ENCODE measurements at places on chromosomes 1 and 21.

DNA sequence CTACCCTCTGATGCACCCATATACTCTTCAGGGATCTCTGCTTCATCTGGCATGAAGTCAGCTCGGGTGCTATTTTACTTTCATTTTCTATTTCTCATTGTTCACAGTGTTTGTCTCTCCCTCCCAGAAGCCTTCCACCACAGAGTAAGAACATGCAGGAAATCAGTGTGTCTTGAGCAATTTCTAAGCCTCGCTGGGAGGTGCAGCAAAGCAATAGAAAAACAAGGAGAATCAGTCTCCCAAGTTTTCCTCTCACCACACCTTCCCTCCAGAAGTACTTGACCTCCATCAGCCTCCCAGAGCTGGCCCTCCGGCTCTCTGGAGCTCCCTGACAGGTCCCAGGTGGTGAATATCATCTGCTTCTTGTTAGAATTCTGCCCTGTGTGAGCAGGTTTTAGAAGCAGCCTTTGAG lies 594.7 kb upstream of the CAMK1G start:
- peak; percentile 13 for DNase-seq

DNA sequence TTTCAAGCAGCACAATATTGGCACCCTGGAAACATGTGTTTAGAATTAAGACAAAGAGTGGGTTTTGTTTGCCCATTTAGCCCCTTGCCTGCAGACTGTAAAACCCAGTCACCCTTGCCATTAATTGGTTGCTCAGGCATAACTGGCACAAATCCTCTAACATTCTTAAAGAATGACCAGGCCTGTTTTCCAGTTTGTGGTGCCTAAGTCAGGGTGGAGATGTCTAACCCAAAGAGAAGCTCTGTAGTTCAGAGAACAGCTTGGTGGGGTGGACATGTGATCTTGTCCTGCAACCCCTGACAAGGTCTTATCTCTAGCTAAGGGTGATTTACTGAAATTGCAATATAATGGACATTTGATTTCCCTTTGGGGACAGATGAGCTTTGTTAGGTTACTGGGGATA lies 8.8 kb upstream of the ANGPTL7 start:
- no peak for DNase-seq

DNA sequence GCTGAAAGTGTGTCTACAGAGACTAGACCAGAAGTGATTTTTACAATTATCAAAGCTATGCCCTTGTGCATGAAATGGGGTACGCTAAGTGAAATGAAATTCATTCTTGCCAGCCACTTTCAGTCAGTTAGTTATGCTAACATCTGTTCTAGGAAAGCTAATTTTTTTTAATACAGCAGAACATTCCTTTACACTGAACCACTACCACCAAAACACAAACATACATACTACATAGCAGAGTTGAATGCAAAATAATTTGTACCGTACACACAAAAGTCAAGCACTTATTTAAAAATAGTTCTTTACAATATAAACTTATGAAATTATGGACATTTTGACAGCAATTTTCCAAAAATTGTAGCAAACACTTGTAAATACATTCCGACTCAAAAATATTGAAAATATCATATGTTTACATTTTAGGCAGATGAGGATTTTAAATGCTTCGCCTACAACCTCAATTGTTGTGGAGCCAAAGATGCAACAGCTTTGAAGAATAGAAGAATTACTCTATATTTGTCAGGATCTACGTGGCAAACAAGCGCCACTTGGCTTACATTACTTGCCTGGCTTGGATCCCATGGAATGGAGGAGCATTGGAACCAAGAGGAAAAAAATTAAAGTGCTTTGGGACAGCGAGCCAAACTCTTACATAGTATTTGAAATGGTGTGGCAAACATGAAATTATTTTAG lies 30.6 kb downstream of the WLS start:
- DNase-seq: no peak

DNA sequence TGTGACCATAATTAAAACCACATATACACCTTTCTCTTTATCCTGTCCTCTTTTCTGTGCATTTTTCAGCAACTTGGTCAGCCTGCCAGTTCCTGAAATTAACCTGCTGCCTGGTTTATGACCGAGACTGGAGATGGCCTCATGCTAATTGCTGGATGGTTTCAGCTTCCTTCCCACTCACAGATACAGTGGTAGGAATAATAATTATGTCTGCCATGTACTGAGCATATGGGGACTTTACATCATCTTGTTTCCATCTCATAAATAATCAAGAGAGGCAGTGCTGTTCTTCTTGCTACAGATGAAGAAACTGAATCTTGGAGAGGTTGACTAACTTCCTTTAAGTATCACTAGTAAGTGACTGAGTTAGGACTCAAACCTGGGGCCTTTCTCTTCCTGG lies 148.2 kb downstream of the NOS1AP start:
- DNase-seq: no peak

DNA sequence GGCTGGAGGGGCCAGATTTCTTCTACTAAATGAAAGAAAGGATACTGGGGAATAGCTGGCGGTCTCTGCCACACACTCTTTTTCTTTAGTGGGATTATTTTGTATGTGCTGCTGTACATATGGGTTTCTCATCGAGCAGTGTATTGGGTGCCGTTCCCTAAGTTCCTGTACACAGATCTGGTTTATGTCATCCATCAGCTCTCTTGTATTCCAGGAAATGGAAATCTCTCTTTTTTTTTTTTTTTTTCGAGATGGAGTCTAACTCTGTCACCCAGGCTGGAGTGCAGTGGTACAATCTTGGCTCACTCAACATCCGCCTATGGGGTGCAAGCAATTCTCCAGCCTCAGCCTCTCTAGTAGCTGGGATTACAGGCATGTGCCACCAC lies 27.0 kb upstream of the NID1 start:
- no peak for DNase-seq

- DNase-seq: no peak
Observed at GRCh38 chr1:1426496-1427105, 5.5 kb upstream of the ANKRD65 start.

DNA sequence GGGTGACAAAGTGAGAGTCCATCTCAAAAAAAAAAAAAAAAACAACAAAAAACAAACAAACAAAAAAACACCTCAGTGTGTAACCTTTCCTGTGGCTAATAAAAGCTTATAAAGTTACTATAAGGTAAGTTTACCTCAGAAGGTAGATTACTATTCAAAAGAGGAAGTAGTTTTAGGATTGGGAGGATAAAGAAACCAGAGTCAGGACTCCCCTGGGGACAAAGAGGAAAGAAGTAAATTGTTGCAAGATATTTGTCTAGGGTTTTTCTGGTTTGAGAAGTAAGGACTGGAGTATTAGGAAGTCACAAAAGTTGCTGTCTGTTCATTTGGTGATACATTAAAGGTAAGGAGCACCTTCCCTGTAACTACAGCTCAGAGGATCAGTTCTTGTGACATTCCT lies 23.8 kb upstream of the CENPF start:
- DNase-seq: no peak

DNA sequence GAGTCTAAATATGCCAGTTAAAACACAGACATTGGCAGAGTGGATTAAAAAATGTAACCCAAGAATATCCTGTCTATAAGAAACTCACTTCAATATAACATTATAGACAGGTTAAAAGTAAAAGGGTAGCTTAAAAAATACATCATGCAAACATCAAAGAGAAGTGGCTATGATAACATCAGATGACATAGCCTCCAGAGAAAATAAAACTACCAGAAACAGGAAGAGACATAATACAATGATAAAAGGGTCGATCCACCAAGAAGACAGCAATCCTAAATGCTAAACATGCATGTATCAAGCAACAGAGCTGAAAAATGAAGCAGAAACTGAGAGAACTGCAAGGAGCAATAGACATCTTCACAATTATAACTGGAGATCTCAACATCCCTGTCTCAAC lies 190.2 kb upstream of the NR5A2 start:
- no peak for DNase-seq

DNA sequence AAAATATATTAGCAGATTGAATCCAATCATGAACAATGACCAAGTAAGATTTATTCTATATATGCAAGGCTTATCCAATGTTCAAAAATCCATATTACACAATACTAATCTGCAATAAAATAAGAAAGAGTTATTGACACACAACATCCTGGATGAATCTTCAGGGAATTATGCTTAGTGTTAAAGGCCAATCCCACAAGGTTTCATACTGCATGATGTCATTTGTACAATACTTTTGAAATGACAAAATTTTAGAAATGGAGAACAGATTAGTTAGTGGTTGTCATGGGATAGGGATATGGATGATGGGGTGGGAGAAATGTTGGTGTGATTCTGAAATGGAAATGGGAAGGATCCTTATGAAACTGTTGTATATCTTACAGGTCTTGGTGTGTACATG lies 425.7 kb downstream of the SIPA1L2 start:
- no peak for DNase-seq

GRCh38 chr1:165799387-165799786 lies 28.0 kb upstream of the UCK2 start:
- DNase-seq: no peak

DNA sequence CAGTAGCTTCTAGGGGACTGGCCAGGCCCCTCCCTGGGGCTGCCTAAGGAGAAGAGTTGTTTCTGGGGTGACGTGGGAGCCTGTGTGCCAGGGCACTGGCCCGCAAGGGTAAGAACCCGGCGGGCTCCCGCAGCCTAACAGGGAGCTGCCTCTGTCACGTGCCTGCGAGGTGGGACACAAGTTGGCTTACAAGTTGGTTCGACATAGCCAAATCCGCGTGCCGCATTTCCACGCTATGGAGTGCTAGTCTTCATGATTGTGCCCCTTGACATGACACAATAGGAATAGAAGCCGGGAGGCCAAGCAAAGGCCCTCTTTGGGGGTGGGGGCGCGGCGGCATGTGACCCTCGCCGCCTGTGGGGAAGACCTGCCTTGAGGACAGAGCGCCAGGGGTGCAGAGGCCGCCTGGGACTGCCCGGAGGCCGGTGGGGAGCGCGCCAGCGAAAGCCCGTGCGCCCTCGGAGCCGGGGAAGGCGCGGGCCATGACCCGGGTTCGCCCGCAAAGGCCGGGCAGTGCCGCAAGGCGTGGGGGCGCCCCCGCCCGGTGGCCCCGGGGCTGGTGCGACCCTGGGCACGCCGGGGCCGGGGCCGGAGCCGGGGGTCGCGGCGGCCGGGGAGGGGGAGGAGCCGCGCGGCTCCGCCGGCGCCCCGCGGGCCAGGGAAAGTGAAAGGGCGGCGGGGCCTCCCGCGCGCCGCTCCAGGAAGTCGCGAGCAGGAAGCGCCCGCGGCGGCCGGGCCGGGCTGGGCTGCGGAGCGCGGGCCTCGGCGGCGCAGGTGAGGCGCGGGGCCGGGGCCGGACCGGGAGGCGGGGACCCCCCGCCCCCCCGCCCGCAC lies at the start of gene SLC37A1:
Gene SLC37A1 (plus strand): TSS at position 702 of the 834 bp plus-strand sequence. CDS start 4,603 bp downstream, outside the sequence.
- no peak for DNase-seq

DNA sequence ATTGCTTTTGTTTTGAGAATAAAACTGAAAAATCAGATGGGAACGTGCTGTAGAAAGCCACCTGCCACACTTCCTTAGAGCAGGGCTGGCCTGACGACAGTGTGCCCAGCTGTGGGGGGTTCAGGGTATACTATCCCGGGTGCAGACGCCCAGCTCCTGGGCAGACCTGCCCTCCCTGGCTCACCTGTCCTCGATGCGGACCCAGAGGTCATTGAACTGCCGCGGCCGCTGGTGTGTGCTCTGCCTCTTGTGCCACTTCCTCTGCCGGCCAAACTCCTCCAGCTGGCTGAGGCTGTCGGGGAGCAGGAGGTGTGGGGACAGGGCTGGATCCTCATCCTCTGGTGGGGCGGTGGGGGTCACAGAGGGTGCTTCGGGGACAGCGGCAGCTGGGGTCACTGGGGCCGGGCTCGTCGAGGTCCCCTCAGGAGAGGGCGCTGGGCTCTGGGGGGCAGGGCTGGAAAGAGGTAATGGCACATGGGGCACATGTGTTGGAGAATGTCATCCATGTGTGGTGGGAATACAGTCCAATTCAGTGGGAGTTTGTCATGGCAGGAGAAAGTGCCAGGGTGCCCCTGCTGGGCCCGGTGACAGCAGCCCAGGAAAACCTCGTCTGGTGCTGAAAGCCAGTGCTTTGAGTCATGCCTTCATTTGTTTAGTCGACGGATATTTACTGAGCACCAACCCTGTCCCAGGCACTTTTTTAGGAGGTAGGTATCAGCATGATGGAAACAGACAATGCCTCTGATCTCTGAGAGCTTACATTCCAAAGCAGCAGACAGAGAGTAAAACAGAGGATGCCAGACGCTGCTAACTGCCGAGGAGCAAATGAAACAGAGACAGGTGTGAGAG lies 222.0 kb downstream of the TRABD2B start:
- DNase-seq: no peak

- peak; percentile 17 for DNase-seq
Observed at GRCh38 chr1:211133393-211133835, 534 bp downstream of the KCNH1 start.

DNA sequence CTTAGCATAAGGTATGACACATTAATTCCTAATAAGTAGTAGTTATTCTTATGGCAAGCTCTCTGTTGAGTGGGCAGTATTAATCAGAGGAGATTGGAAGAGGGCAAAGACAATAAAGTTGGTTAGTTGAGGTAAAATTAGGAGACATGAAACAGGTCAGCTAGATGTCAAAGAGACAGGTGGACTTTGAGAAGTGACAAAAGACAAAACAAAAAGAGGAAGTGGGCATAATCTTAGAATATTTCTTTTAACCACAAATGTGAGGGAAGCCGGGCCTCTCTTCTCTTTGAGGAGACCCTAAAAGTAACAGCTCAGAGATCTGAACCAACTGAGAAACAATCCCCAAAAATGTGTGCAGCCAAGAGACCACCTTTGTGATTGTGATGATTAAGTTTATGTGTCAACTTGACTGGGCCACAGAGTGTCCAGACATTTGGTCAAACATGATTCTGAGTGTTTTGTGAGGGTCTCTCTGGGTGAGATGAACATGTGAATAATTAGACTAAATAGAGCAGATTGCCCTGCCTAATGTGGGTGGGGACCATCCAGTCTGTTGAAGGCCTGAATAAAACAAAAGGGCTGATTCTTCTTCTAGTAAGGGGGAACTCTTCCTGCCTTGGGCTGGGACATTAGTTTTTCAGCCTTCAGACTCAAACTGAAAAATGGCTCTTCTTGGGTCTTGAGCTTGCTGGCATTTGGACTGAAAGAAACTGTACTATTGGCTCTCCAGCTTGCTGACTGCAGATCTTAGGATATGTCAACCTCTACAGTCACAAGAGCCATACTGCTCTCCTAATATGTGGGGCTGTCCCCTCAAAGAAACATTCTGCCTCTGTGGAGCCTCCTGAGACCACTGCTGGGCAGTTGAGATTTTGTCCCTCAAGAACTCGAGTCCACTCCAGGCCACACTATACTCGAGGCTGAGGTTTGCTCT lies 40.0 kb downstream of the FCRL5 start:
- no peak for DNase-seq

Data from NCI-H748 treated with DMSO at 0.1 percent for 48 hours (cell line).